Skeletal muscle tissue (tissue), 5 donors: ENCODE measurements at places on chromosomes 6 and 20. TPM values are rescaled to one million over a fixed set of nuclear protein-coding genes. Genes with fewer than 3 reads are reported as not detected.

POU5F1 gene
- not detected for total RNA-seq

EDN3 gene
- total RNA-seq = 8.4 TPM

EPPIN gene
- not detected for total RNA-seq

SLC2A10 gene
- 24.0 TPM for total RNA-seq

CPNE1 gene
- 116 TPM for total RNA-seq

SLC17A9 gene
- total RNA-seq = not detected

OXT gene
- total RNA-seq = not detected

TPBG gene
- 6.3 TPM for total RNA-seq

MOXD1 gene
- 1.0 TPM for total RNA-seq

MAS1L gene
- not detected for total RNA-seq

RGL2 gene
- 18.3 TPM for total RNA-seq

DDR1 gene
- total RNA-seq = 40.7 TPM

FLOT1 gene
- 44.9 TPM for total RNA-seq

PIGU gene
- 11.0 TPM for total RNA-seq

COL20A1 gene
- 2.6 TPM for total RNA-seq

VGLL2 gene
- total RNA-seq = 17.7 TPM

LYRM4 gene
- 10.4 TPM for total RNA-seq

IMPG1 gene
- total RNA-seq = 0.52 TPM

CAPN11 gene
- total RNA-seq = 0.52 TPM

RTF2 gene
- total RNA-seq = 68.4 TPM

HLA-DPA1 gene
- total RNA-seq = 14.6 TPM

COL9A3 gene
- 8.9 TPM for total RNA-seq

FAM110A gene
- 7.3 TPM for total RNA-seq

DSE gene
- total RNA-seq = 26.1 TPM

SCAF8 gene
- total RNA-seq = 52.7 TPM

CST4 gene
- total RNA-seq = not detected

LY6G5C gene
- not detected for total RNA-seq

FNDC11 gene
- 0.52 TPM for total RNA-seq

RBM24 gene
- 116 TPM for total RNA-seq

PARD6B gene
- total RNA-seq = 0.52 TPM

PCMTD2 gene
- total RNA-seq = 36.5 TPM

VWA7 gene
- 1.0 TPM for total RNA-seq

BPIFB1 gene
- not detected for total RNA-seq

SLC22A3 gene
- 8.4 TPM for total RNA-seq

HNF4A gene
- total RNA-seq = not detected

PNLDC1 gene
- not detected for total RNA-seq

CLIC5 gene
- total RNA-seq = 7.8 TPM

SRMS gene
- total RNA-seq = not detected

XKR7 gene
- not detected for total RNA-seq

UBE2C gene
- total RNA-seq = 10.4 TPM

MOG gene
- not detected for total RNA-seq

ACTL10 gene
- total RNA-seq = 1.0 TPM

DEFB124 gene
- total RNA-seq = not detected

SYNJ2 gene
- total RNA-seq = 8.4 TPM
